ENCODE measurements at places on chromosomes 13 and 19.
A peak's percentile ranks its signal among the peaks of the same experiment; 100 is the strongest.

GRCh38 chr13:80215368-80215767 is 125.6 kb downstream of the SPRY2 start:
- no peak for DNase-seq

DNA sequence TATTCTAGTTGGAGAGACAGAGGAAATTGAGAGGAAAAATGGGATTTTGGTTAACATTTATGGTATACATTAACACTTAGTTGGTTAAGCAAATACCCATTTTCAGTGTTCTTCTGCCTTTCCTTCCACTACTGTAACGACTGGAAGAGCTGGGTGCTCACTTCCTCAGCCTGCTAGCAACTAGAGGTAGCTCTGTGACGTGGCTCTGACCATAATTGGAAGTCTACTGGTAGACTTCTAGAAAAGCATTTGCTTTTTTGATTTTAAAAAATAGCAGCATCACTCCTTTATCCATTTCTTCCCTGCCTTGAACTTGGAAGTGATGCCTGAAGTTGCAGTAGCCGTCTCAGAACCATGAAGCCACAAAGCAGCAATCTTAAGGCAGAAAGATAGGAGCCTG is 15.9 kb downstream of the NHLRC3 start:
- no peak for DNase-seq

DNA sequence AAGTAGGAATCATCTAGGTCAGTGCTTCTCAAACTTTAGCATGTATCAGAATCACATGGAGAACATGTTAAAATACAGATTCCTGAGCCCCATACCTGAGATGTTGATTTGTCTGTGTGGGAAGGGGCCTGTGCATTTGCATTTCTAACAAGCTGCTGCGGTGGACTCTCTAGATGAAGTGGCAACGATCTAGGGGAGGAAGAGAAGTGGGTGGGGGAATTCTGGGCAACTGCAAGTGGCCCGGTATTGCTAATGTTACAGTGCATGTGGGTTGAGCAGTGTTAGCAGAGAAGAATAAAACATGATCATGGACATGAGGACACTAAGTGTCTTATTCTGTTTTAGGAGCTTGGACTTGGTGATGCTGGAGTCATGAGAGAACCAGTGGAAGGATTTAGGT is 329.0 kb downstream of the OLFM4 start:
- DNase-seq = no peak

- no peak for DNase-seq
Observed at GRCh38 chr13:30806784-30807183, 71.4 kb downstream of the ALOX5AP start.

DNA sequence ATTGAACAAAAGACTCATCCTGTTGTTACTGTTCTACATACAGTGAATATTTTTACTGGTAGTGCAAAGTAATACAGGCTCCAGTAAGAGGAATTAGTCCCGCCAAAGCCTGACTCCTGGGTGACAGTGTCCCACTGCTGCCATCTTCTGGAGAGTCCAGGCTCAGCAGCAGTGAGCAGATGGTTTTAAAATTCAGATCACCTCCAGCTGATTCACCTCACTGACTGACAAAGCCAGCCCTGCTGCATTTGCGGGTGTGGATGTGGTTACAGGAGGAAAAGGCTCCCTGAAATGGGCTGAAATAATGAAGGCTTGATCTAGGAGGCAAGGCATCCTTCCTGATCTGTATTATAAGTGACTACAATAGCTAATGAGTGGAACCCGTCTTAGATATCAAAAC is 18.3 kb downstream of the PABPC3 start:
- DNase-seq = peak; percentile 64

DNA sequence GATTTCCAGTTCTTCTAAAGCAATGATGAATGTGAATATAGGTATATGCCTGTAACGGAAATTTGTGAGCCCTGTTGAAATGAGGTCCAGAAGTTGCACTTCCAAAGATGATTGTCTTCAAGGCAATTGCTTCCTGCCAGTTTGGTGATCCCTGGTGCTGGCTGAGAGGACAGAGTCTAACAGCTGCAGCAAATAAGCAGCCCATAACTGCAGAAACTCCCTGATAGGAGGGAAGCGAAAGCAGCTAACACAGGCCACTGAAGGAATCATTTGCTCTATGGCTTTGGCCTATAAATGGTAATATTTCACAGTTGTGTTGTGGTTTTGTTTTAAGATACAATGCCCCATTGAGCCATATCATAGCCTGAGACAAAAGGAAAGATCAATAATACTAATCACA is 451.5 kb upstream of the MIR17HG start:
- DNase-seq = no peak

- DNase-seq = no peak
Observed at GRCh38 chr13:24630121-24630520, 50.1 kb upstream of the ATP12A start.

DNA sequence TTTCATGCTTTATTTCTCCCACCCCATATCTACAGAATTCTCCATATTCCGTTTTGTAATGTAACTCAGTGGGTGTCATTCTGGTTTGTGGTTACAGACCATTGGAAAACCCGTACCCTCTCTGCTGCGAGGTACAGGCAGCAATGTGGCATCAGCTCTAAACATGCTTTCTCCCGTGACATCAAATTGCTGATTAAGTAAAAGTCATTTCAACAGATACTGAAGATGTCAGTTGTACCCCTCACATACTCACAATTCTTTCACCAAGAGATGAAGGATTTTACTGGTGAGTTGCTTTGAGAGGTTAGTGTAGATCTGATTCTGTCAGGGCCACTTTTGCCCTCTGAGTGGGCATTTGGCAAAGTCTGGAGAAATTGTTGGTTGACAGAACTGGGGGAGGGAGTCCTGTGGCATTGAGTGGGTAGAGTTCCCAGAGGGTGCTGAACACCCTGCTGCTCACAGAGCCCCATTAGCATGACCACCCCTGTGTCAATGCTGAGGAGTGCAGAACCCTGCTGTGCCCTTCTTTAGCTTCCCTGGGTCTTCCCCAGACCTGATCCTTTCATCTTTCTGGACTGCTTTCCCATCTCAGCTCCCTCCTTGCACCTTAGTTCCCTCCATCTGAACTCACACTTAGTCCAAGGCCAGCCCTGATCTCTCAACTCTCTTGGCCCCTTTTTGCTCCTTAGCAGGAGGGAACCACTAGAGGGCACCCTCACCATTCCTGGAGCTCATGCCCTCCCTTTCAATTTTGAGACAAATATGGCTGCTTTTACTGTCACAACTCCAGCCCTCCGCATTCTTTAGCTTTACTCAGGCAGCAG is 39.9 kb upstream of the CEACAM8 start:
- no peak for DNase-seq

DNA sequence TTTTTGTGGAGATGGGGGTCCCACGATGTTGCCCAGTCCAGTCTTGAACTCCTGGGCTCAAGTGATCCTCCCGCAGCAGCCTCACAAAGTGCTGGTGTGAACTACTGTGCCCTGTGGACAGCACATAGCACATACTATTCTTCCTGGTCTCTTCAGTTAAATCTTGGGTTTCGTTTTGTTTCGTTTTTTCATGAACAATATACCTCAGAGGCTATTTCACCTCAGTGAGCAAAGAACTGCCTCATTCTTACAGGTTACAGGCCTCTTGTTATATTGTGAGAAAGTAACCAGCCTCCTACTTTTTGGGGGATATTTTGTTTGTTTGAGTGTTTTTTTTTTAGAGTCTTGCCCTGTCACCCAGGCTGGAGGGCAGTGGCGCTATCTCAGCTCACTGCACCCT is 1.3 kb upstream of the C3 start:
- no peak for DNase-seq

GRCh38 chr19:55149078-55150003 is at the start of gene TNNT1:
TNNT1 (minus strand) TSS chr19:55149206; CDS start chr19:55147157, 2,049 bp downstream.
- no peak for DNase-seq

GRCh38 chr13:67143544-67144115 is 86.5 kb downstream of the PCDH9 start:
- DNase-seq = no peak

DNA sequence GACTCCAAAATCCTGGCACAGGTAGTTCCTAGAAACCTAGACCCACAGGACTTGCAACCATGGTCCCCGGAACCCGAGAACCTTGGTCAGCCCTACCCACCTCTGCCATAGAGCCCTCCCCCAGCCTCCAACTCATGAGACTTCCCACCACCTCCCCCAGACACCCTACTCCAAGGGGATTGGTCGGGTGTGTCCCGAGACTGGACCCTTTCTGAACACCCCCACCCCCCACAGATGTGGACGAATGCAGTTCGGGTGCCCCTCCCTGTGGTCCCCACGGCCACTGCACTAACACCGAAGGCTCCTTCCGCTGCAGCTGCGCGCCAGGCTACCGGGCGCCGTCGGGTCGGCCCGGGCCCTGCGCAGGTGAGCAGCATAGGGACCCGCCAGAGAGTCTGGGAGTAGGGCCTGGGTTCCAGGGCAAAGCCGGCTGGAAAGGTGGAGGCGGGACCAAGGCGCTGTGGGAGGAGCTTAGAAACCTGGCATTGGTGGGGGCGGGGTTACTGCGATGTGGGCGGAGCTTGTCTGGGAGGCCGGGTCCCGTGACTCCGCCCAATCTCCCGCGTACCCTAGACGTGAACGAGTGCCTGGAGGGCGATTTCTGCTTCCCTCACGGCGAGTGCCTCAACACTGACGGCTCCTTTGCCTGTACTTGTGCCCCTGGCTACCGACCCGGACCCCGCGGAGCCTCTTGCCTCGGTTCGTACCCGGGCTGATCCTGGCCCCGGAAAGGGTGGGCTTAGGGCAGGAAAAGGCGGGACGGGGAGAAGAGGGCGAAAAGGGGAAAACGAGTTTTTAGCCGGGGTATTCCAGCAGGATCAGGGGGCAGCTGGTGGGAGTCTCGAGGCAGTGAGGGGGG is 11.9 kb downstream of the LTBP4 start:
- no peak for DNase-seq

GRCh38 chr19:41746593-41747227 is 8.6 kb upstream of the CEACAM6 start:
- DNase-seq = no peak

DNA sequence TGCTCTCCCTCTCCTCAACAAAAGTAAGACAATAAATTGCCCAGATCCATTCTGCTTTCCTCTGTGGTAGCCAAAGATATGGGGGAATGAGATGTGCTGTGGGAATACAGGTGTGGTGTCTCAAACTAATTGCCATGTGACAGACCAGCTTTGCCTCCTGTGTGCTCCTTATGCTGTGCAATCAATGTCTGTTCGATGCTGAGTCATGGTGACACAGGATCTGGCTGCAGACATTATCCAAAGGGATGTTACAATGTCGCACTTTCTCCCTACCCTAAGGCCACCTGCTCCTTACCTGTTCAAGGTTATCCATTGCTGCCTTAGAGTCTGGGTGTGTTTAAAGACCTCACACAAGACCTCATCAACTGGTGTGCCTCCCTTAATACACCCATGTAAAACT is 32.5 kb downstream of the FGF14 start:
- no peak for DNase-seq

DNA sequence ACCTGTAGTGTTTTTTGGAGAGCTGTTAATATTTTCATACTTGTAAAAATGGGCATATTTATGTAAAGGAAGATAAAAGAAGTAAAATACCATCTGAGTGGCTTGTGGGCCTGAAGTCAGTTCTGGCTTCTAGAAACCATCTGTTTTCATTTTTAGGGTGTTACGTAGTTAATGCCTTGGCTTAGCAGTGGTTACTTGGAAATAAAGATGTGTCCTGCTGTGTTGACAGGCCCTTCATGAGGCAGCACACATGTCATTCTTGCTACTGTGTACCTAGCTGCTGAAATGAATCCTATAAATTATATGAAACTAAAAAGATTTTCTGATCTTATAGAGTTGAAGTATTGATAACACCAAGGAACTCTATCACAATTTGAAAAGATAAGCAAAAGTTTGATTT is 16.0 kb downstream of the ILF3 start:
- no peak for DNase-seq

DNA sequence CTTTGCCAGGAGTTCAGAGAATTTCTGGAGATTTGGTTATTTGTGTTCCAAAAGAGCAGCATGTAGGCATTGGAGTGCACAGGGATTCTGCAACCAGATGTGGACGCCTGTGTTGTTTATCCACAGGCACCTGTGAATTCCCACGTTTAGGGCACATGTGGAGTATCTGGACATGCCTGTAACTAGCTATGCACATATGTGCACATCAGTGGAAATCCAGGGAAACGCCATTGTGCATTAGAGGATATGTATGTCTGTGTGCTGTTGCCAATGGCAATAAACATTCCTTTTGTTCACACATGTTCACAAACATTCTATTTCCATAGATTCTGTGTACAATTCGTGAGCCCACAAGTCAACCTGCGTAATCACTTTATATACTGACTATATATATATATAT is 34.7 kb downstream of the OLFM2 start:
- DNase-seq = no peak

- no peak for DNase-seq
Observed at GRCh38 chr13:70310396-70311119, 202.3 kb upstream of the KLHL1 start.

GRCh38 chr13:20128459-20128931 is 32.4 kb downstream of the GJA3 start:
- DNase-seq = no peak

GRCh38 chr13:112852392-112852791 is 116.6 kb upstream of the MCF2L start:
- DNase-seq = no peak

GRCh38 chr13:27182844-27183497 is 11.4 kb upstream of the USP12 start:
- DNase-seq = peak; percentile 86

Data from right atrium auricular region (tissue), 2 donors.